ENCODE measurements at places on chromosomes 12 and 14.

- DNase-seq: peak; percentile 49
Measured at GRCh38 chr12:63897931-63898330, 53.4 kb downstream of the SRGAP1 start.

- DNase-seq: no peak
Measured at GRCh38 chr12:41051954-41052353, 136.2 kb upstream of the PDZRN4 start.

GRCh38 chr14:20687362-20688166, 1.0 kb upstream of the ANG start:
- no peak for DNase-seq

DNA sequence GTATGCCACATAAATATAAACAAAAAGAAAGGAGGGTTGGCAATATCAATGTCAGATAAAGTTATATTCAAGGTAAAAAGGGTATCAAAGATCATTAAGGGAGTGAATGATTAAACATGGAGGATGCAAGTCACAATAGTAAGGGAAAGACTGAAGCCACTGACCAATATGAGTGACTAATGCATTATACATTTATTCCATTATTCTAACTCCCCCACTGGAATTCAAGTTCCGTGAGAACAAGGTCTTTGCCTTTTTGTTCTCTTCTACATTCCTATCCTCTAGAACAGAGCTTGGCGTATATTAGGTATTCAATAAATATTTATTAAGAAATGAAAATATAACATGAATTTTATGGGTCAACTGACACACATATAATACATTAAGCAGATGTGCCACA, 30.7 kb downstream of the MAP4K5 start:
- DNase-seq: peak; percentile 68

- DNase-seq: peak; percentile 24
Measured at GRCh38 chr14:54572316-54572715, 5.4 kb downstream of the SAMD4A start.

DNA sequence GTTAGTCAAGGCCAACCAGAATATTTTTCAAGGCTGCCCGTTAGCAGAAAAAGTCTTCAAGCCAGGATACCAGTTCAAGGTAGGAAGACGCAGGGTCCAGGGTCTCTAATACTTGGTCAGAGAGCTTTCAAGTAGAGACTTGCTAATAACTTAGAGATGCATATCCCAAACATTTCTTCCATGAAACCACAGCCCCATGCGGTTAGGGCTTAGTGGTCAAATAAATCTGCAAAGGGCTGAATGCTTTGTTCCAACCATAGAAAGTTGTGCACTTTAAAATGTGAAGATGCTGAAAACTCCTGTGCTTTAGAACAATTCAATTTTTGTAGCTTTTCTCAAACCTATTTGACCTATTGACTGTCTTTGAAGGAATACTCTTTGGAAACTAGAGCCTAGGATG, 208.9 kb downstream of the PIK3C2G start:
- DNase-seq: no peak

GRCh38 chr12:104054681-104055346, 4.8 kb upstream of the GLT8D2 start:
- DNase-seq: no peak

DNA sequence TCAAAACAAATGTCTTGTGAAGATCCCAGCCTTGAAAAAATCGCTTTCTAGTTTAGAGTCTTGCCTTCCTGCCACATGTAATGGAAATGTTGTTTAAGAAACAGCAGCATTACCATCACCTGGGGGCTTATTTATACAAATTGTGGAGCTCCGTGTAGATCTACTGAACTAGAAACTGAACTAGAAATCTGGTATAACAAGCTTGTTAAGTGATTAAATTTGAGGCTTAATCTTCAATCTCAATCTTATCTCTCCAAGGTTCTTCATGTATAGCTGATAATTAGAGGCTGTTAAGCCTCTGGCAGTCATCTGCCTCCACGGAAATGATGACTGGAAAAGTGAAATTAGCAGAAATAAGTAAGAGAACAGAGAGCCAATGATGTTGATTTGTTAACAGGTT, 92.0 kb upstream of the FGD4 start:
- DNase-seq: no peak

DNA sequence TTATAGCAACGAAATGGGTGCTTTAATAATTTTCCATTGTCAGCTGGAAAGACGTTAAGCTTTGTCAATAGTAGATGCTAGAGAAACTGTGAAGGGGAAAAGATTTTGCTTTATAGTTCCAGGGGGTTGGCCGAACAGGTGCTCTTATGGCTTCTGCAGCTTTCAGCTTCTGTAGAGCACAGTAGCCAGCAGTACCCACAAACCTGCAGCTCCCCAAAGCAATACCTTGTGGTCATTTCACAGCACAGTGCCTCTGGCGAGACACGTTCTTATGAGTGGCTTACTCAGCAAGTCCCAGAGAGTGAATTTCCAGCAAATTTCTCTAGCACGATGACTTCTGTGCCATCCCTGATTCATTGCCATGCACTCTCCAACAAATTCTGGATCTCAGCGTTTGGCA, 416.3 kb upstream of the ATP2B1 start:
- no peak for DNase-seq

DNA sequence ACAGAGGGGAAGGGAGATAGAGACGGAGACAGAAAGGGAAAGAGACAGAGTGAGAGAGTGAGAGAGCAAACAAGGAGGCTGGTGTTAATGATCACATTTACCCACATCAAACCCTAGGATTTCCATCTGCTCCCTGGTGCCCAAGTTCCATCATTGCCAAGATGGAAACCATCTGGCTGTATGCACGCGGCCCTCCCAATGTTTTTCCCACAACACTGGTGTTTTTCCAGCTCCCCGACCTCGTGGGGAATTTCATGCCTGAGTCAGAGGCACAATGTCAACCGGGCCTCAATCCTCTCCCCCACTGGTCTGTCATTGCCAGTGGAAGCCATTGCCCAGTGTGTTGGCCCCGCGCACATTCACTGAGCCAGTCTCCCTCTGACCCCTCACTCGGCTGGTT, 19.9 kb upstream of the BDKRB2 start:
- no peak for DNase-seq

GRCh38 chr12:44227616-44228015, 391.7 kb downstream of the TMEM117 start:
- DNase-seq: no peak

GRCh38 chr12:84397846-84398245, 514.8 kb downstream of the SLC6A15 start:
- DNase-seq: no peak

DNA sequence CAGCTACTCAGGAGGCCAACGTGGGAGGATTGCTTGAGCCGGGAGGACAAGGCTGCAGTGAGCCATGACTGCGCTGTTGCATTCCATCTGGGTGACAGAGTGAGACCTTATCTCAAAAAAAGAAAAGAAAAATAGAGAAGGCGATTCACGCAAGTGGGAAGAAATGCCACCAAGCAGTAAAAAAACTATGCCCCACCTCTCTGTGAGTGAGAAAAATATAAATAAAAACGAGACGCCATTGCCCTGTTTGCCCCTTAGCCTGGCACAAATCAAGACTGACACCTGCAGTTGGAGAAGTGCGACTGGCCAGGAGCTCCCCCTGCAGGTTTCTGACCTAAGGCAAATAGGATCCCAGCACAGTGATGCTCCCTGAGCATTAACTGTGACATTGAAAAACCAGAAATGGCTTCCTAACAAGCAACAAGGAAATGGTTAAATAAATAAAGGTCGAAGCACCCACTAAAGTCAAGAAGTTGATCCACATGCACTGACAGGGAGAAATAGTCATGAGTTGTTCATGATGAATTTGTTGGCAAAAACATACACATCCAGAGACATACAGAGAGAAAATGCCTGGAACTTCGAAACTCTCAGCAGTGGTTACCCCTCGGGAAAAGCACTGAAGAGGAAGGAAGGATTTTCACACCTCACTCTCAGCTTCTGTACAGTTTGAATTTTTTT, 21.1 kb downstream of the GSC start:
- DNase-seq: peak; percentile 13

DNA sequence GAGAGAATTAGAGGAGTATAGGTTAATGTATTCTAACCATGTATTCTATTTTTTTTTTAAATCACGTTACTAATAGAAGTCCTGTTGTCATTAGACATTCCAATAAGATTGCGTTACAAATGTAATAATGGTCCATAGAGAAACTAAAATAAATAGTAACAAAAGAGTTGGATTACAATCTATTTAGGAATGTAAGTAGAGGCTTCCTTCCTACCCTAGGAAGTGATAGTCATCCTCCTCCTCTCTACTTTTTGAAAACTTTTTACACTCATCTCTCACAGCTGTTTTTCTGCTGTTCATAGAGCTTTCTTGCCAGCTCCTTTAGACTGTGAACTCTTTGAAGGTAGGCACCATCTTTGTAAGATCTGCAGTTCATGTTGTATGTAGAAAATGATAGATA, 23.6 kb downstream of the TRHDE start:
- DNase-seq: no peak

DNA sequence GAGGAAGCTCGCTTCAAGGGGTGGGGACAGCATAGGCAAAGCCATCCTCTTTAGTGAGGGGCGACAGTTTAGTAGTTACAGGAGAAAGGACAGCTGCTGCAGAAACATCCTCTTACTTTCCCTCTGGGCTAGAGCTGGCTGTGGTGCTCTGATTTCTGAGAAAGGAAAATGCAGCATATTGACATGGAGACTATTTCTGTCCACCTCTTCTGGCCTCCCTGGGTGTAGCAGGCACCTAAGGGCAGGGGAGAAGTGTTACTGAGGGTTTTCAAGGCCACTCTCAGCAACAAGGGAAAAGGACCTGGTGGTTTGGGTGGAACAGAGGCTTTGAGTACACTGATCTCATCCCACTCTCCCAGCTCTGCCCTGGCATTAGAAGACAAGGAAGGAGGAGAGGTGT, 40.0 kb upstream of the CTDSP2 start:
- no peak for DNase-seq

DNA sequence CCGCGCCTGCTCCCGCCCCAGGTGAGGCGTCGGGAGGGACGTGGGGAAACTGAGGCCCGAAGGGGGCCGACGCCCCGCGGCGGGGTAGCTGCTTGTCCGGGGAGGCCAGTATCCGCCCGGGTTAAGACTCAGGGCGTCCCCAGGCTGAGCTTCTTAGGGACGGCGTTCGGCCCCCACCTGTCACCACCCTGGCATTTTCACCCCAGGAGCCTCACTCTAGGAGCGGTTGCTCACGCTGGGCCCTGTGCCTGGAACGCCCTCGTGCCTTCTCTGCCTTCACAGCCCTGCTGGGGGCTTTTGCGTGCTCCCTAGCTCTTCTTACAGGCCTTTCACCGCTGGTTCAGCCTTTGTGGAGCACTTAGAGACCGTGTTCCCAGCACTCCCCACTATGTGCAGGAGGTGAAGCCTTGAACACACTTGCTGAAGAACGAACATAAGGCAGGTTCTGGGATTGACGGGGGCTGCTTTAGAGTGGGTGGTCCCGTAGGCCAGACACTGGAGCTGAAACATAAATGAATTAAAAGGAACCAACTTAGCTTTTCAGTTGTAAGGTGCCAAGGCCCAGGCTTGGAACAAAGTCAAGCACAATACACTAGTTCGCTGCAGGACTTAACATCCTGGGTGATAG, 601 bp downstream of the ZNF839 start:
- peak; percentile 42 for DNase-seq

DNA sequence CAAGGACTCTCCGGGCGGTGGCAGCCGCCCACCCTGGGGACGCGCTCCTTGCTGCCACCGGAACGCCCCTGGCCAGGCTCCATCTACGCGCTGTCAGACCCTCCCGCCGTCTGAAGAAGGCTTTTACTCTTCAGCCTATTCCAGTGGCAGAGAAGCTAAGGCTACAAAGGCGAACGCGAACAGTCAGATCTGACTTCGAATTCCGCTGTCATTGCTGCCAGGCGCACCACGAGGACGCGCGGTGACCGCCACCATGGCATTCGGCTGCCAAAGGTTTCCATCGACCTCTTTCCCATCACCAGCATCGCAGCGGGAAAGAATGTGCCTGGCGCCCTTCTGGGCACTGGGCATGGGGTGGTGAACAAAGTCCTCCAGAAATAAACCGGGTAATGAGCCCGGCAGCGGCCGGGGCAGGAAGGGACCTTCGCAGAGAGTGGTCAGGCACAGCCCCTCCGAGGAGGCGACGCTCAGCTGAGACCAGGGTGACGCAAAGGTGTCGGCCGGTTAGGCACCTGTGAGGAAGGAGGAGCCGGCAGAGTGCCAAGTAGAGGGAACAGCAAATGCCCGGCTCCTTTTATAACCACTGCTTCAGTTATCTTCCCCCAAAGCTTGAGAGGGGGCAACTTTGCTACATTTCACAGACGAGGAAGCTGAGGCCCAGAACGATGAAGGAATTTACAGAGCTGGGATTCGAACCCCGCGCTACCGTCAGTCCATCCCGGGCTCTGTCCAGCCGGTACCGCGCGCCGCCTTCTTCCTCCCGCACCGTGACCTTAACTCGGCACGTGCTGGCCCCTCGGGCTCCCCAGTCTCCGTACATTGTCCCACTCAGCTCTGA, 1.9 kb upstream of the RFX4 start:
- no peak for DNase-seq

DNA sequence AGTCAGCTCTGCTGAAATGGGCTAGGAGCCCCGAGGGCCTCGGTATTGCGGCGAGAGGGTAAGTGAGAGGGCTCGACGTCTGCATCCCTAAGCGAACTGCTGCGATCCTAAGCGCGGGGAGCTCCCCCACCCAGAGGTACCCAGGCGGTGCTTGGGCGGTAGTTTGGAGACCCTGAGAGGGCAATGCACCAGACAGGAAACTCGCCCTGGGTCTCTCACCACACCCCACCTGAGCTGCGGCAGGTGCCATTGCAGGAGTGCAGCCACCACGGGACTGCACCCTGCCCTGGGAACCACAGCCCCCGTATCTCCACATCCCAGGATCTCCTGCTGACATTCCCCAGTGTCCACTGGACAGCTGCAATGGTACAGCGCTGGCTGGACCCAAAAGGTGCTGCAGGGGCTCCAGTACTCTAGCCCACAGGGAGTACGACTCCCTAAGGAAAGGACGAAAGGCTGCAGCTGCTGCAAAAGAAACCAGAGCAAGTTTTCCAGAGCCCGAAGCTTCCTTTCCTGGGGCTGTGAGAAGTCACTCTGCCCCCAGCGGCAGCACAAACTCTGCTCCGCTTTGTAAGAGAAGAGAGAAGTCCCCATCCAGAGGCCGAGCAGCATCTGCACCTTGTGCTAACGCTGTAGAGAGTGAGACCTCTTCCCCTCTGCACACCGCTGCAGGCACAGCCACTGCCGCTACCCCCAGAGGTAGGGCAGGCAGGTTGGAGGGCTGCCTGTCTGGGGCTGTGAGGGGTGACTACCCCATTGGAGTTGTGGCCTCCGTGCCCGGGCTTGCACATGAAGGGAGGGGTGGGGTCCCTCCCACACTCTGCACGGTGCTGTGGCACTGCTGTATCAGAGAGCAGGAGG, 31.1 kb upstream of the MON2 start:
- peak; percentile 62 for DNase-seq

- DNase-seq: peak; percentile 97
Measured at GRCh38 chr12:65656891-65657351, 167.4 kb upstream of the HMGA2 start.

DNA sequence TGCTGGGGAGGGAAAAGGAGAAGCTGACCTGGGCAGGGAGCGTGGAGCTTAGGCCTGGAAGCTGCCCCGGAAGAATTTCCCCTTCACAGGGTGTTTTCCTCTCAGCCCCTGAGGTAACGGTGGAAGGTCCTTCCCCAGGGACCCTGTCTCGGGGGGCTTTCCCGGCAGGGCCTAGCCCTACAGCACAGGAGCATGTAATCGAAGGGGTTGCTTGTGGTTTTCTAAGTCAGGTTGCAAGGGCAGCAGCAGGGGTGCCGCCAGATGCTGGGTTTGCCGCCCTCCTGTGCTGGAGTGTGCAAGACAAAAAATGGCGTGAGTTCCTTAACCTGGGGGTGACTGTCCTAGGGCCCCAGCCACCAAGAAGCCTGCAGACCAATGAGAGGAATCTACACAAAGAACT, 1.6 kb upstream of the KRT74 start:
- no peak for DNase-seq

All from brain microvascular endothelial cell (primary cell).